ENCODE measurements at places on chromosomes 7 and 10.

- no peak for DNase-seq
Measured at GRCh38 chr10:130479926-130480325, 343.7 kb downstream of the GLRX3 start.

DNA sequence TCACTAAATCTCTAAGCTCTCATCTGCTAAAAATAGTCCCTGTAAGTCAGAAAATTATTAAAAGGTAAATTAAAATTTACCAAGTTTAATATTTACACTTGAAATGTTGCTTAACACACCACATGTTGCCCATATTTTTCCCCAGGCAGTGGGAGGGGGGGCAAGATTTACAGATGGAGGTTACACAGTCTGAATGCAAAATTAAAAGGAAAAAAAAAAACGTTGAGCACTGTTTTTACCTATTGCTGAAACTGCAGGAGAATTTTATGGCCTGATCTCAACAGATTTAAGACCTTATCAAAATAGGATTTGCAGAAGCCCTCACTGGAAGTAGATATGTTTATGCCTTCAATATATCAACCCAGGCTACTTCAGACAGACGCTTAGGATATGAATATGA, 133.4 kb downstream of the SFMBT2 start:
- DNase-seq: no peak

GRCh38 chr10:86964061-86964846, 4.0 kb upstream of the ADIRF start:
- no peak for DNase-seq

GRCh38 chr10:24589265-24589664, 134.4 kb downstream of the ARHGAP21 start:
- no peak for DNase-seq

GRCh38 chr7:91630581-91631380, 249.7 kb downstream of the MTERF1 start:
- DNase-seq: no peak

- DNase-seq: peak; percentile 61
Measured at GRCh38 chr10:110137142-110137545, 70.3 kb upstream of the MXI1 start.

Data from stromal cell of bone marrow (primary cell).